ENCODE measurements at places on chromosomes 1 and 21.
A peak's percentile ranks its signal among the peaks of the same experiment; 100 is the strongest.

DNA sequence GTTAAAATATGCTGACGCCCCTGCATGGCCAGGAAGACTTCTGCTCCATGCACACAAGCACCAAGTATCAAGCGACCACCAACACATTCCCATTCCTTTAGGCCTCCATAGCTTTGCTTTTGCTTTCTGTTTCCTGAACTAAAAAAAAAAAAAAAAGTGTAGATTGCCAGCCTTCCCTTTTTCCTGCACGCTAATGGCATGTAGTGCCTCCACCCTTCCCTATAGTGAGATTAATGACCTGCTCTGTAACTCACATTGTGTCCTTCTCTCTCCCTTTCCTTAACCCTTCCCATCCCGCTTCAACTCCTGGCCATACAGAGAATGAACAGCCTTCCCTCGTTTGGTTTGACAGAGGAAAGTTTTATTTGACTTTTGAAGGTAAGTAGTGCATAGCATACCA lies 57.1 kb upstream of the DYNLT5 start:
- no peak for DNase-seq

- DNase-seq: no peak
These were observed 418.9 kb downstream of the PRDM2 start for GRCh38 chr1:14118691-14119485.

DNA sequence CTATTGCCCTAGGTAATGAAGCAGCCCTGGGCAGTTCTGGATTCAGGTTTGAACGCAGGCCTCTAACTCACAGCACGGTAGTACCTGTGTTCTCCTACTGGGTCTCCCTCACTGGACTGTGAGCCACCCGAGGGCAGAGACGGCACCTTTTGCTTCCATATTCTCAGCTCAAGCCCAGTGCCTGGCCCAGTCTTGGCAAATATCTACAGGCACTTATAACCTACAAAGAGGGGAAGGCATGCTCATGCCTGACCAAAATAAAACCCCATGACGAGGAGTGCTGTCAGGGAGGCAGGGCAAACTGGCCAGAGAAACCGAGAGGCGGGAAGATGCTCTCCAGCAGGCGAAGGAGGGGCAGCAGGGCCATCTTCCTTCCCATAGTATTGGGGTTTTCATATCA lies 91.1 kb downstream of the DDX20 start:
- no peak for DNase-seq

GRCh38 chr1:54406339-54407153 lies at the start of gene SSBP3:
SSBP3 (minus strand) TSS chr1:54406394.
- peak; percentile 61 for DNase-seq

- no peak for DNase-seq
These were observed 31.5 kb upstream of the MTF2 start for GRCh38 chr1:93047618-93048017.

DNA sequence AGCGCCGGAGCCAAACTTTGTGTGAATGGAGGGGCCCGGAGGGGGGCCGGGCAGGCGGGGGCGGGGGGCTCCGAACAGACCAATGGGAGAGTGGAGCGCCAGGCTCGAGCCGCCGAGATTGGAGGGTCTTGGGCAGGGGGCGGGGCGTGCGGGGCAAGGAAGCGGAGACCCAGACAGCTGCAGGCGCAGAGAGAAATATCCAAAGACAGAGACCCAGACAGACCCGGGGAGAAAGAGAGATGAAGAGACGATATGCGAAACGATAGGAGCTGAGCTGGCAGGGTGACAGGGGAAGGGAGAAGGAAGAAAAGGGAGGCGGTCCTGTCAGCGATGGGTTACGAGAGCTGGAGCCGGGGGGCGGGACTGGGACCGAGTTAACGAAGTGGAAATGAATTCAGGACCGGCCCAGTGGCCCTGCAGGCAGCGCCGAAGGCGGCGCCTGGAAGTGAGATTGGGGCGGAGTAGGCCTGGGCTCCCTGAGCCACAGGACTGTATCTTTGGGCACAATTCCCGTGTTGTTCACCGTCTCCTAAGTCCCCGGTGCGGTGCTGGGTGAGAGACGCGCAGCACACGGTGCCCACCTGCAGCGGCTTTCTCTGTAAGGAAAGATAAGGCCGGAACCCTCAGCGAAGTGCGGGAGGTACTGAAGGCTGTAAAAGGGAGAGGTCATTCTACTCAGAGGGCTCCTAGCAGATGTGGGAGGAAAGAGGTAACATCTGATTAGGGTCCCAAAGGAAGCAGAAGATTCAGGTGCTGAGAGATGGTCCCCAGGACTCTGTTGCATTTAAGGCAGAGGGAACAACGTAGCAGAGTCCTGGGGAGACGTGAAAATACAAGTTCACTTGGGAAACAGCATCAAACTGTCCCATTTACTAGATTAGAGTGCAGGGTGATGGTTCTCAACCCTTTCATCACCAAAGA lies 543 bp upstream of the KCNJ10 start:
- DNase-seq: peak; percentile 96

DNA sequence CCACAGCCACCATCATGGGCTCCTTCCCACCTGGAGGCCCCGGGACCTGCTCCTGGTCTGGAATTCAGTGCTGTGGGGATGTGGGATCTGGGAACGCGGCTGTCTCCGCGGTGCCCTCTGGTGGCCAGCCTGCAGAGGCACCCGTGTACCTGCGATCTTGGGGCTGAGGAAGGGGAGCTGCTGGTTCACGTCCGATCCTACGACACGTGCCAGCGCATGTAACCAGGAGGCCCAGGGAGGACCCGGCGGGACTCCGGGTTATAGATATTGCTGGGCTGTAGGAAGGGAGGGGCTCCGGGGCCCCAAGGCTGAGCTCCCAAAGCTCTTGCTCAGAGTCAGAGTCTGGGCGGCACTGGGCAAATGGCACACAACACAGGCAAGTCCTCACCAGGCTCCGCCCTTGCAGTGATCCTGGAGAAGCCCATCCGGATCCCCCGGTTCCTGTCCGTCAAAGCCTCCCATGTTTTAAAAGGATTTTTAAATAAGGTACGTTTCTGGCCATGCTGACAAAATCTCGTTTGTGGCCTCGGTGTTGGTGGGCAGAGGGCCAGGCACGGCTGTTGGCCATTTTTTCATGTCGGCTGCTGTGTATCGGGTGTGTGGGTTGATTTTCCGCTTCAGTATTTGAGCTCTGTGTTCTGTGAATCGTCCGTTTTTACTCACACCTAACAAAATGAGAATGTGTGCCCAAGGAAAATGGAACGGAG lies 20.1 kb downstream of the FAAP20 start:
- DNase-seq: peak; percentile 14

DNA sequence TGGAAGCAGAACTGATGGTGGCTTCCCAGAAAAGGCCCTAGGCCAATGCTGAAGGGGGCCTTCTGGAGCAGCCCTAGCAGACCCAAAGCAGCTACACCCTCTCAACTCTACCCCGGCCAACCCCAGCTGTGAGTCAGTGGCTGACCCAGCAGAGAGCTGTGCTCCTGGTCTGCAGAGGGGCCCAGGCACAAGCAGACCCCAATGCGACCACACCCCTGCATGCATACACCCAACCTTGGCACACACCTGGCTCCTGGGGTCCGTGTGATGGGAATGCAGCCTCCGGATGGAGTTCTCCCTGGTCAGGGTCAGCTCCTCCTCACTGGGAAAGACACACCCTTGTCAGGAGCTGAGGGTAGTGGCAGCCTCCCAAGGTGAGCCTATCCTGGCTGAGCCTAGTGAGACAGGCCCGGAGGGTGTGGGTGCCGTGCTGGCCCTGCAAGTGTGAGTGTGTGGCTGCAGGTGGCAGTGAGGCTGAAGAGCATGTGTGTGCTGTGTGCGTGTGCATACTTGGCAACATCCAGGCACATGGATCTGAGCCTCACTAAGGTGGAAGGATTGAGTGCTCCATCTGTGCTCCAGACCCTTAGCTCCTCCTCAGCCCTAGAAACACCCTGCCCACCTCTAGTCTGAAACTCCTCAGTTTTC lies 3.9 kb upstream of the ARHGAP30 start:
- no peak for DNase-seq

GRCh38 chr1:237913345-237913744 lies 22.6 kb upstream of the ZP4 start:
- no peak for DNase-seq

DNA sequence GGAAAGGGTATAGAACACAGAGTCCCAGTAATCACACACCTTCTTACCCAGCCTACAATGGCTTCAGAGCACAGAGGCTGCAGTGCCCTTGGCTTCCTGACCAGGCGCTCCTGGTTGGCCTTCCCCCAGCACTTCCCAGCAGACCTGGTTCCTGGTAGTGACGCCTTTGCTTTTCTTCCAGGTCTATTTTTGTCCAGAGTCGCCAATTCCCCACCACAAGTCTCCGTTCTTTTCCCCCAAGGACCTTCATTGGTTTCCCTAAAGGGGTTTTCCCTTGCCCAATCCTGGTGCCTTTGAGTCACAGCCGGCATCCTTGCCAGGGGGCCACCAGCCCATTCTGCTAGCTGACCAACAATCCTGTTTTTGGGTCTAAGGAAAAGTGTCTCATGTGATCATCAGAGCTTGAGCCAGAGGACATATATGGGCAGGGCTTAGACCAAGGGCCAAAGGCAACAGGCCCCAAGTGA lies 84.8 kb downstream of the KCNJ15 start:
- DNase-seq: no peak

GRCh38 chr1:44293761-44294315 lies 61.2 kb downstream of the ERI3 start:
- DNase-seq: no peak

DNA sequence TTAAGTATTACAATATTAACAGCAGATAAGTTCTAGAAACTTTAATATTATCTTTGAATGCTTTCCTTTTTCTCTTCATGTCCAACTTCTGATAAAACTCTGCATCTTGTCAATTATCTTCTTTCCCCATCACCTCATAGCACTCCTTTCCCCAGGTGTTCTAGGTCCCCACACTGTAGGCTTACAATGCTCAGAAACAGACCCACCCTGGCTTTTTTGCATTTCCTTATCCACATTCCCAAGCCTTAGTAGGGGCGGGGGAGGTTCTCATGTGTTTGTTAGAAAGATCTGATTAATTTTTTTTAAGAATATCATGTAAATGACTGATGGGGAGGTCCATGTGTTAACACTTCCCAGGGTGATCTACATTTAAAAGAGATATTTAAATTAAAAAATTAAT lies 63.9 kb downstream of the PLPPR4 start:
- DNase-seq: no peak

DNA sequence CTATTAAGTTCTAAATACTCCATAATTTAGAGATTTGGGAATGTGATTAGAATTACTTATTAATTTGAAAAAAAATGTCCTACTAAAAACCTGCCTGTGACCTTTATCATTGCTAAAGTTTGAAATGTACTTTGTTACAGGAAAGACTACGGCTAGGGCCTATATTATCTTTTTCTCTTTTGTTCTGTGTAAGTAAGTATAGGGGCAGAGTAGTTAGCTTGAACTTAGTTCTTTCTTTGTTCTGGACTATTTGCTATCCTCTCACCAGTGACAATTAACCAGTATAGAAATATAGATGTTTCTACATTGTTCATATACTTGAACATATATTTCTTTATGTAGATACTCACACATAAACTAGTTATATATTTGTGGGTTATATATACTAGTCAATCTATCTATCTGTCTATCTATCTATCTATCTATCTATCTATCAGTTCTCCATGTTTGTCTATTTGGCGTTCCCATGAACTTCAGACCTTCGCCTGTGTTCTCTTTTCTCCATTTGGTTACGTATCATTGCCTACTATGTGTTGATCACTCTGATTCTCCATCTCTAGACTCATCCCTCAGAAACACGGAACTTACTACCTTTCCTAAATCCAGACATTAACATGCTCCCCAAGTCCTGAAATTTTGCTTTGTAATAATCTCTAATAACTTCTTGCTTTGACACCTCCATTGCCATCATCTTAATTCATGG lies 3.3 kb downstream of the PTPRC start:
- no peak for DNase-seq

- DNase-seq: no peak
These were observed 56.5 kb downstream of the AHDC1 start for GRCh38 chr1:27547220-27548116.

GRCh38 chr1:19313636-19313959 lies 1.5 kb downstream of the SLC66A1 start:
- DNase-seq: no peak

- no peak for DNase-seq
These were observed 70.2 kb downstream of the UCK2 start for GRCh38 chr1:165897326-165898303.

DNA sequence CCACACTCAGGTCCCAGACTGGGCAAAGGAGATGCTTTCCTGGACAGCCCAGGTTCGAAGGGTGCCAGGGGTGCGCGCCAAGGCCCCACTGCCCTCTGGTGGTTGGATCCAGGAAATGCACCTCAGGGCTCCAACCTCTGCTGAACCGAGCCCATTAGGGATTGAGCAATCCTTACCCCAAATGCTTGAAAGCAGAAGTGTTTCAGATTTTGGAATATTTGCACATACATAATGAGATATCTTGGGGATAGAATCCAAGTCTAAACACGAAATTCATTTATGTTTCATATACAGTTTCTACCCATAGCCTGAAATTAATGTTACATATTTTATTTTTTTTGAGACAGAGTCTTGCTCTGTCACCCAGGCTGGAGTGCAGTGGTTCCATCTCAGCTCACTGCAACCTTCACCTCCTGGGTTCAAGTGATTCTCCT lies 57.4 kb downstream of the SLC9A1 start:
- DNase-seq: peak; percentile 10

GRCh38 chr1:207393610-207394009 lies 60.5 kb upstream of the CR2 start:
- no peak for DNase-seq

DNA sequence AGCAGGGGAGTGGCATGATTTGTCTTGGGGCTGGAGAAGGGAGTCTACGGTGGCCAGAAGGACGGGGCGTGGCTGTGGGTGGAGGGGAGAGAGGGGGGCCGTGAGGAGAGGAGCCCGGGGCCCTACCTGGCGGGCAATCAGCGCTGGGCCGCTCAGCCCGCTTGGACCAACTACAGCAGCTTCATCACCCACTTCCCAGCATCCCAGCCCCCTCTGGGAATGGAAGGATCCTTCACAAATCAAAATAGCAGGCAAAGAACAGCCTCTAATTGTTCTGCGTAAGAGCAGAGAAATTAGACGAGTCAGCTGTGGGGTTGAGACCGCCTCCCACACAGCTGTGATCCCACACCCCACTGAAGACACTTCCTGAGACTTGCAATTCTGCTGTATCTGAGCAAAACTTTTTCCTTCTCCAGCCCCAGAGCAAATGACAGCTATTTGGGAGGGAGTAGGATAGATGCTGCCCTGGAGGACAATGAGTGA lies 43.5 kb downstream of the OPRD1 start:
- DNase-seq: no peak

GRCh38 chr1:235642011-235642942 lies 7.3 kb downstream of the GNG4 start:
- no peak for DNase-seq

GRCh38 chr1:118337346-118337745 lies 152.3 kb upstream of the SPAG17 start:
- no peak for DNase-seq

Measured in substantia nigra (tissue), 51 donors.